ENCODE measurements at places on chromosomes 3 and 15. TPM values are rescaled to one million over a fixed set of nuclear protein-coding genes. Genes with fewer than 3 reads are reported as not detected.

Gene GREM1
- 0.29 TPM for polyA plus RNA-seq

Gene CLRN1
- polyA plus RNA-seq = not detected

Gene LSAMP
- 12.5 TPM for polyA plus RNA-seq

Gene MBNL1
- 45.9 TPM for polyA plus RNA-seq

Gene CTDSPL
- polyA plus RNA-seq = 115 TPM

Gene GABRA5
- 0.28 TPM for polyA plus RNA-seq

Gene TM4SF18
- polyA plus RNA-seq = 23.6 TPM

Gene ADAMTS17
- 2.1 TPM for polyA plus RNA-seq

Gene THPO
- polyA plus RNA-seq = 2.7 TPM
